NCI-H226 (cell line): ENCODE measurements at places on chromosomes 4 and X.

GRCh38 chr4:25608644-25609043, 47.0 kb upstream of the SLC34A2 start:
- DNase-seq, result no peak

- no peak for DNase-seq
These were observed 153.0 kb upstream of the SCML1 start for GRCh38 chrX:17584248-17584681.

- peak; percentile 88 for DNase-seq
These were observed 21.6 kb downstream of the PCDH18 start for GRCh38 chr4:137510557-137511265.

DNA sequence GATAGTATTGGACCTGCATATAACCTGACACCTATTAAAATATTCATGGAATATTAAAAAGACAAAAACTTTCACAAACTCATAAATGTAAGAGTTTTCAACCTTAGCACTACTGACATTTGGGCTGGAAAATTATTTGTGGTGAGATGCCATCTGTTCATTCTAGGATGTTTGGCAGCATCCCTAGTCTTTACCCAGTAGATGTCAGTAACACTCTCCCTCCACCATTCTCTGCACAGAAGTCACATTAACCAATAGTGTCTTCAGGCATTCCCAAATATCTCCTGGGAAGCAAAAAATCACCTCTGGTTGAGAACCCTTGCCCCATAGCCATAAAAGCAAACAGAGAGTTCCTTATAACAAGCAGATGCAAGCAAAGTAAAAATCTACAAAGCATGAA, 41.4 kb upstream of the NDST4 start:
- no peak for DNase-seq

DNA sequence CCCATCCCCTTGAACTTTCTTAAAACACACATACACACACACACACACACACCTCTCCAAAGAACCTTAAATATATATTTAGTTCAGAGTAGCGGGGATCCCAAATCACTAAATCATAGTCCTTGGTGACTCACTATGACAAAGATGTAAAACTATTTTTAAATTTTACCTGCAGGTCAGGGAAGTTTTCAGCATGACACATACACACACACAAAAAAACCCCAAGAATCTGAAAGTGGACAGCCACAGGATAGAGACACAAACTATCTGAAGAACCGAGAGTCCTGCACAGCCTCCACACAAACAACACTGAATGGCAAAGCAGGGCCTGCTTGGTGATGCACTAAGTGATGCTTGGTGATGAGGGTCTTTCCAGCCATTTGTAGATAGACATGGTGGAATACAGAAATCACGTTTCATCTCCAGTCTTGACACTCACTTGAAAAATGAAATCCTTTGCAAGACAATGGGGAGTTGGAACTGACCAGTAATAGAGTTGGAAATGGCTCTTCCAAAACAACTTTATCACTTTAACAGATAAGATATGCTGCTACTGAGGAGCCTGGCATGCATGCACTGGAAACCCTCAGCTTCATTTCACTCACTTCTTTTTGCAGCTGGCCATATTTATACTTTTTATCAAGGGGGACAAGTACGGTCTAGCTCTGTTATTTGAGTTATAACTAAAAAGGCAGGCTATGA, 307.3 kb downstream of the RAPGEF2 start:
- DNase-seq, result peak; percentile 49

DNA sequence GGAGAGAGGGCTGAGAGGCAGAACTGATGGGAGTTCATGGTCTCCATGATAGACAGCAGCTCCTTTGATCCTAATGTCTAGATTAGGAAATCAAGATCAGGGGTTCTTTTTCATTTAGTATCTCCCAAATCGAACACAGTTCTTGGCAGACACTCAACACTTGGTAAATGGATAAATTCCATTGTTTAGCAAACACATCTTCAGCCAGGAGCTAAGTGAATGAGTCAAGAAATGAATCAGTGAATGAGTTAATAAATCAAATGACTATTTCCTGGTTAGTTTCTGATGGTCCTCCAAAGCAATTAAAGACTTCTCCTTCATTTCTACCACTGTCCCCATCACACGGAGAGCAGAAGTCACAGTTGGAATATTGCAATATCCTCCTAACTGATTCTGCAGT, 120.0 kb upstream of the SHISA3 start:
- DNase-seq, result no peak
